ENCODE measurements at places on chromosomes 6 and 20.

DNA sequence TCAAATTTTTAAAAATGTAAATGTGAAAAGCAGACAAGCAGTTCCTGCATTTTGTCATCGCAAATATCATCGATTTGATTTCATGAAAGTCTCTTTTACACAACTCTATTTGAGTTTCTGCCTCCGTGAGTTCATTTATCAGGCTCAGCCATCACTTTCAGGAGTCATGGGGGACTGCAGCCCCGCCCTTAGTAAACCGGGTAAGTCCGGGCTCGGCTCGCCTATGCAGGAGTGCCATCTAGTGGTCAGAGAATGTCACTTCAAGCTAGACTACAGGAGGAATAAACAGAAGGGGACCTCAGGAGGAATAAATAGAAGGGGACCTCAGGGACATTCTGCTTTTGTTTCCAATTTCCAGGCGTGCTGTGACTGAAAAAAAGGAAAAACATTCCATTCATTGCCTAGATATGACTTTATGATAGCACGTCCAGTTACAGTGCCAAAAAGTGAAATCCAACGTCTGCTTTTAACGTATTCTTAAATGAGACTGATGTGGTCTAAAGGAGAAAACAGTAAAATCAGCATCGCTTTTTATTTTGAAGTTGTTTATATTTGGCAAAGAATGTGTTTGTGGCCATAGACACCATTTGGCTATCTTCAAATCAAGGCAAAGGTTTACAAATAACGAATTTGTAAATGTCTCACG lies 333.9 kb downstream of the HACE1 start:
- DNase-seq, result peak; percentile 88

GRCh38 chr20:32473231-32474008 lies 111.7 kb downstream of the NOL4L start:
- DNase-seq, result no peak

- no peak for DNase-seq
Measured at GRCh38 chr20:56433221-56433879, 21.3 kb downstream of the CASS4 start.

DNA sequence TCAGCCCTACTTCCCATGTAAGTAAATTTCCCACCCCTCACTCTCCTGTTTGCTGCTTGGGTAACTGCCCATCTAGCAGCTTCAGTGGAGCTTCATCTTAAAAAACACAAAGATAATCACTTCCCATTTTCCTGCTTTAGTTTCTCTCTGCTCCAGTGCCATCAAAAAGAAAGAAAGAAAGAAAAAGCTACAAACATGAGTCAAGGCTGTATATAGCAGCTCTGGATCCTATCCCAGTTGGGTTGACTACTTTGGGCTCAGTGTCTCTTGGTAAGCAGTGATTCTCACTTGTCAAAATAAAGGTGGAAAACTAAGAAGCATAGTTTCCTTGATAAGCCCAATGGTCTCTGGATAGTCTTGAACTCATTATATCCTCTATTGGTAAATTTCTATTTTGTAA lies 48.7 kb upstream of the SRPK1 start:
- no peak for DNase-seq
